Lower lobe of right lung (tissue), 2 donors: ENCODE measurements at places on chromosomes 7 and 10. TPM values are rescaled to one million over a fixed set of nuclear protein-coding genes. Genes with fewer than 3 reads are reported as not detected.
A peak's percentile ranks its signal among the peaks of the same experiment; 100 is the strongest.

The BZW2 gene
- 24.6 TPM for total RNA-seq

GRCh38 chr7:139345042-139345441, 3.9 kb downstream of the FMC1 start:
- H3K27ac ChIP-seq: no peak overlapping the region
- no peak overlapping the region for H3K4me3 ChIP-seq
- H3K27me3 ChIP-seq: no peaks in the 10 kb centered on the region
- DNase-seq: no peak
- H3K36me3 ChIP-seq: peaks cover 27% of the 10 kb centered on the region

The PBLD gene
- 2.6 TPM for total RNA-seq

DNA sequence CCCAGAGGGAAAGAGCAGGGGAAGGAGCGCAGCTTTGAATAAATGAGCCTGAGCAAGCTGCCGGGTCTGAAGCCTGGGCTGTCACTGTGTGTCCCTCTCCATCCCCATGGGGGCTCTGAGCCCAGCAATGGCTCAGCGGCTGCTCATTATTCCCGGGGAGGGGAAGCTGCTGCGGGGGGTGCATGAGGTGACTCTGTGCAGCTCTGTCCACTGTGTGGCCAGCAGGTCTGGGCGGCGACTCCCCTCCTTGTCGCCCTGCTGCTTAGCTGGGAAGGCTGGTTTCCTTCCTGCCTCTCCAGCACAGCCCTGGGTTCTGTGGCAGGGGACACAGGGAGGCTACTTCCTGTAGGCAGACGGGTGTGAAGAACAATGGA, 234.2 kb downstream of the PRPF18 start:
- no peak overlapping the region for H3K4me3 ChIP-seq
- H3K4me1 ChIP-seq: peaks cover 10% of the 10 kb centered on the region
- no peaks in the 10 kb centered on the region for H3K27me3 ChIP-seq
- no peak for DNase-seq
- H3K36me3 ChIP-seq: no peaks in the 10 kb centered on the region

The IKZF1 gene
- total RNA-seq: 61.9 TPM

DNA sequence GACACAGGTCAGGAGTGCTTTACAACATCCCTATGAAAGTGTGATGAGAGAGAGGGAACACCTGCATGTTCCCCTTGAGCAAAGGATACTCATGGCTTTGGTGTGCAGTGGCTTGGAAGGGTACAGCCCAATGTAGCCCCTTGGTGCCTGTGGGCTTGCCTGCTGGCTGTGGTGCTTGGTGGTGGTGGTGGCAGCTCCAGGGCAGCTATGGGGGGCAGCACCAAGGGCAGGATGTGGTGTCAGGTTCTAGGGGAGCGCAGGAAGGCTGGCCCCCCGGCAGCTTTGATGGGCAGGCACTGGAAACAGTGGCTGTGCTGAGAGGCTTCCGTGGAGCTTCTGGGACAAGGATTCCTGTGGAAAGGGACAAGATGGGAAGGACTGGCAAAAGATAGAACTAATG, 464.0 kb upstream of the ZMIZ1 start:
- no peak for DNase-seq
- H3K27ac ChIP-seq: no peak overlapping the region
- no peaks in the 10 kb centered on the region for H3K36me3 ChIP-seq

DNA sequence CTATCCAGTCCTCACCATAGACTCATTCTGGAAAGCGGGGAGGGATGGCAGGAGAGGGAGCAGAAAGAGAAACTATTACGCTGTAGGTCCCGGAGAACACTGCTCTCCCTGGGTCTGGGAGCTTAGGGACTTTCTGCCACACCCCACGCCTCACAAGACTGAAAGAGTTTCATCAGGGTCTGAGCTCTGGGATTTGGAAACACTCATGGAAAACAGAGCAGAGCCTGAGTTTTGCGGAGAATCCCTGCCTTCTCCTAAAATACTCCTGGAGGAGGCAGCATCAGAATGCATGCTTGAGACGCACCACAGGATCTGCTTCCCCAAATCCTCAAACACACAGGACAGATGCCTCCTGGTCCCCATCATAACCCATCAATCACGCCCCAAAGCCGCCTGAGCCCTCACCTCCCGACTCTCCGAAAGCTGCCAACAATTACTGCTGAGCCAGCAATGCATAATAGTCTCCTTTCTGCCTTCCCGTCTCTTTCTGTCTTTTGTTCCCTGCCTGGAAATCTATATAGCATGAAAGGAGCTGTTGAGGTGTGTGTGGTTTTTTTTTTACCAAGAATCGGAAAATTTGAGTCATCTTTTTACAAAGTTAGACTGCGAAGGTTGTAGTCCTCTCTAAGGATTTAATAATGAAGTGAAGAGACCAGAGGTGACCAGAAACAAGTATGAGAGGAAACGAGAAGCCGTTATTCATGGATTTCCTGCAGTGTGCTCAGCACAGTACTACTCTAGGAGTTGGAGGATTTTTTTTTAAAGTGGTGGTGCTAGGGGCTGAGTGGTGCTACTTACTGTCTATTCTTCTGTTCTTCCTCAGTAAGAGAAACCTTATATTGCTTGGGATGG, 37.7 kb downstream of the ASB13 start:
- peak overlapping the region; percentile 17 for H3K4me3 ChIP-seq
- H3K27ac ChIP-seq: peak overlapping the region; percentile 36
- no peak for DNase-seq
- peaks cover 16% of the 10 kb centered on the region for H3K4me1 ChIP-seq
- H3K36me3 ChIP-seq: no peaks in the 10 kb centered on the region

The C10orf95 gene
- 5.7 TPM for total RNA-seq

DNA sequence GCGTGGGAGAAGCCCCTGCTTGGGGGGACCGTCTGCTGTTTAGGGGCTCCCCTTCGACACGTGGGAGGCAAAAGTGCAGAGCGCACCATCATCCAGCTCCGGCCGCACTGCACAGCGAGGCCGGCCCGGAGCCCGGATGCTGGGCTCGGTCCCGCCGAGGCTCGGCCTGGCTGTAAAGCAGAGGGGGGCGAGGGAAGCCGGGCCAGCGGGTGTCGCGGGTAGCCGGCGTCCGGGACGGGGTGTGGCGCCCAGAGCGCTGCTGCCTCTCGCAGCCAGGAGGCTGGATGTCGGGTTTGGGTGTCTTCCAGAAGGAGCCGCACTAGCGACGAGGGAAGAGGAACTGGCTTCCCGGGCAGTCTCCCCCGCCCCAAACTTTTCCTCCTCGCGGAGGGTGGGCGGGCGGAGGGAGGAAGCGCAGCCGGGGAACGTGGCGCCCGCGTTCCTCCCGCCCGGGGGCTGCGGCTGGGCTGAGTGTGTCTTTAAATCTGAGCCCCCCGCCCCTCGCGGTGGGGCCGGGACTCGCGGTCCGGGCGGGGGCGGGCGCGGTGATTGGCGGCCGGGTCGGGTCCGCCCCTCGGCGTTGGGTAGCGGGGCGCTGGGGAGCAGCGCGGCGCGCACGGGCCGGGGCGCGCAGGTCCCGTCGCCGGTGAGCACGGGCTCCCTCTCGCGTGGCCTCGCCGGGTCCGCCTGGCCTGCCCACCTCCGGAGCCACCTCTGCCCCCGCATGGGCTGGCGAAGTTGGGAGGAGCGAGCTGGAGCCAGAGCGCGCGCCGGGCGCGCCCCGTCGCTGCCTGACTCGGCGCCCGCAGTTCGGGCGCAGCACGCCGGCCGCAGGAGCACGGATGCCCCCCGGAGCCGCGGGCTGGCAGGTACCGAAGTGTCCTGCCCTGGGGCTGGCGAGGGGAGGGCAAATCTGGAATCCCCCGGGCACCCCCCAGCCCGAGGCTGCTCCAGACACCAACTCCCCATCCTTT, at the start of gene PALD1:
PALD1 (plus strand) TSS at position 577 of the 974 bp plus-strand sequence. CDS start 47,185 bp downstream, outside the sequence.
- H3K27ac ChIP-seq: peak within 1 kb of the TSS; percentile 81
- H3K27me3 ChIP-seq: peaks cover 5% of the 10 kb centered on the region
- H3K4me1 ChIP-seq: peaks cover 59% of the 10 kb centered on the region
- peak within 1 kb of the TSS; percentile 71 for H3K4me3 ChIP-seq
- DNase-seq: peak; percentile 78

- H3K36me3 ChIP-seq: no peaks in the 10 kb centered on the region
- H3K4me3 ChIP-seq: no peak overlapping the region
- H3K27ac ChIP-seq: no peak overlapping the region
- H3K27me3 ChIP-seq: peaks cover 5% of the 10 kb centered on the region
- H3K4me1 ChIP-seq: no peaks in the 10 kb centered on the region
Measured at GRCh38 chr10:2908851-2909630, 158.3 kb upstream of the PFKP start.

The PTER gene
- 20.3 TPM for total RNA-seq

The EIF5AL1 gene
- not detected for total RNA-seq

DNA sequence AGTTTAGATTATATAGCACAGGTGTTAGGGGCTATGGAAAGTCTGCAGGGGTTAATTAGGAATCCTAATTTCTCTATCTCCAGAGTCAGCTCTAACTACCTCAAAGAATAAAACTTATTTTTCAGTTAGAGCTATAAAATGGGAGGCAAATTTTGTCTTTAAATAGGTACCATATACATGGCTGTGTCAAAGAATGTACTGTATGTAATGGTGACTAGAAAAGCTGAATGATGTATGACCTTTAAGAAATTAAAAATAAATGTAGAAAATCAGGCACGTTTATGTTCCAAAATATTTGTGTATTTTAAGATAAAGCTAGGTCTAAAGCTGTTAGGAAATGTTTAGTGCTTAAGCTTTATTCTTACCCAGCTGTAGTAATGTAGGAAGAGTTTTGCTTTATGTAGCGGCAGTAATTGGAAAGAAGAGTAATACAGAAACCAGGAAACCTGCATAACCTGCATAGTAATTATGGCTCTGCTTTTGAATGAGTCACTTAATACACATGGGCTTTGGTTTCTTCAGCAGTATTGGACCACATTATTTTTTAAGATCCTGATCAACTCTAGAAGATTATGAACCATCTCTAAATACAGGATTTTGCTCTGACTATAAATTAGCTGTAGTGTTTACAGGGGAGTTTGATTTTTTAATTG, 85.0 kb downstream of the KMT2E start:
- no peaks in the 10 kb centered on the region for H3K4me1 ChIP-seq
- DNase-seq: no peak

The CFAP46 gene
- 9.0 TPM for total RNA-seq
